ENCODE measurements at places on chromosomes 3 and 15.
A peak's percentile ranks its signal among the peaks of the same experiment; 100 is the strongest.

GRCh38 chr3:124089214-124089613, 97.3 kb upstream of the ROPN1 start:
- DNase-seq = no peak

DNA sequence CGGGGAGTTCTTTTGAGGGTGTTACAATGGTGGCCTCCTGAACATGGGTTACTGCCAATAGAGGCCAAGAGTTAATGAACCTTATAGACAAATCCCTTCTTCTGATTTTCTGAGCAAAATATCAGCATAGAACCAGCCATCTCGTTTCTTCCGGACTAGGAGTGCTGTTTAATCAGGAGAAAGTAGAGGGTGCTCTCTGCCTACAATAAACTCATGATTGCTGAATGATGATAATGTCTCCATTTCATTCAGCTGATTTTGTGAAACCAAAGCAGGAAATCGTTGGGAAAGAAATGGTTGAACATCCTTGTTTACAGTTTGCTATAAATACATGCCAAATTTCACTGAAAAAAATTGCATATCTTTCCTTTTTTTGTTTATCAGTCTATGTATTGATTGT, 142.8 kb upstream of the PLSCR5 start:
- DNase-seq = no peak

DNA sequence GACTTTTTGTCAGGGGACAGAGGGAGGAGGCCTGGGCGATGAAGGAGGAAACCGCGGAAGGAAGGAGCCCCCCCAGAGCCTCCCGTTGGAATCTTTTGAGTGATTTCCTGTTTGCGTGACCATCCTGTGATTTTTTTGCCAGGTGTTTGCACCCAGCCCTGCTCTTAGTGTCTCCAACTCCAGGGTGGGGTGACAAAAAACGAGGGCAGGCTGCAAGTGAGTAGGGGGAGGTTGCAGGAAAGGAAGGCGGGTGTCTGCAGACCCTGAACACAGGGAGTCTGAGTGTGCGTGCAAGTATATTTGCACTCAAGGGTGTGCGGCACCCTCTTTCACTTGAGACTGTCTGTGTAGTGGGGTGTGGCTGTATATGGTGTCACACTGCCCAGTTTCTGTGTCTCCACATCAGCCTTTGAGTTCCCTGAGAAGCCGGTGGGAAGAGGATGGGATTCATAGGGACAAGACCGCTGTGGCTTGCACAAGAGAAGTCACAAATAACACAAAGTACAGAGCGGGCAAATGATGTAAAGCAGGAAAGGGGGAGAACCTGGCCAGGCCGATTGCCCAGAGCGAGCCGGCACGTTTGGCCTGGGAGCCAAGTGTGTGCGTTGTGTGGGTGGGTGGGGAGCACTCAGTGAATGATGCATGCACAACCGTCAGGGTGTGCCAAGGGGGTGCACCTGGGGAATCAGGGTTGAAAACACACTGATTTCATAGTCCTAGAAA, 6.6 kb downstream of the ISLR2 start:
- DNase-seq = no peak

DNA sequence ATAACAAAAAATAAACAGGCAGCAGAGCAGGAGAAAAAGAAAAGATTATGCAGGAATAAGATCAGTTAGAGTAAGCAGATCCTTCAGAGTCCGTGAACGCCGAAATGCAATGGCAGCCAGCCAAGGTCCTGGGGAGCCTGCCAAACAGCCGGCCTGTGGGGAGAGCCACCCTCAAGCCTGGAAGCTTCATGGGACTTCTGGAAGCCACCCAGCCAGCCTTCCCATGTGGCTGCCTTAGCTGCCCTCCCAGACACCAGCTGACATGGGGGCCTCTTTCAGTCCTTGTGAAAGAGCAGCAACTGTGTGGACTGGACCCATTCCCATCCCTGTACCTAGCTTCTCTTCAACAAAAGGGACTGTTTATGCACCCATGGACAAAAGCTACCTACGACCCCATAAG, 64.9 kb upstream of the RAD18 start:
- peak; percentile 76 for DNase-seq

GRCh38 chr15:25345943-25346342, 92.9 kb downstream of the UBE3A start:
- DNase-seq = peak; percentile 23

GRCh38 chr3:13132281-13132680, 59.1 kb upstream of the IQSEC1 start:
- no peak for DNase-seq

DNA sequence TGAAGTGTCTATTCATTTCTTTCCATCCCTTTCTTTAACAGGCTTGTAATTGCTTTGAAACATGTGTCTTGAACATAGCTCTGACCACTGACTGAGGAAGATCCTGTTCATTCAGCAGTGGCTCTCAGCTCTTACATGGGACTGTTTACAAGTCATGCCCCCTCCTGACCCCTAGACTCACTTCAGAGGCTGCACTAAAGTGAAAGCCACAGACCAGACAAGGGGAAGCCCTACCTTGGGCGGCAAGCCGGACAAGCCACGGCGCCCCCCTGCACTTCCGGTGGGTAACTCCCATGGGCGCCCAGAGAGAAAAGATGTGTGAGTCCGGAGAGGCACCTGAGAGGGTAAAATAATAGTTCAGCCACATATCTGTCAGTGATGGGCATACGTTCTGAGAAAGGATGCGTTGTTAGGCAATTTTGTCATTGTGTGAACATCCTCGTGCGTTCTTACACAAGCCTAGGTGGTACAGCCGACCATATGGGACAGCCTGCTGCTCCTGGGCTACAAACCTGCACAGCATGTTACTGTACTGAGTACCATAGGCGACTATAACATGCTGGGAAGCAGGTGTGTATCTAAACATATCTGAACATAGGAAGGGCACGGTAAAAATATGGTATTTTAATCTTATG, 116.2 kb downstream of the CHSY1 start:
- no peak for DNase-seq

- no peak for DNase-seq
These were observed 67.1 kb downstream of the ATP8B4 start for GRCh38 chr15:50051811-50052419.

- DNase-seq = no peak
These were observed 294.9 kb upstream of the NR2F2 start for GRCh38 chr15:96035635-96036034.

GRCh38 chr15:46166750-46167149, 531.9 kb downstream of the SQOR start:
- DNase-seq = no peak

DNA sequence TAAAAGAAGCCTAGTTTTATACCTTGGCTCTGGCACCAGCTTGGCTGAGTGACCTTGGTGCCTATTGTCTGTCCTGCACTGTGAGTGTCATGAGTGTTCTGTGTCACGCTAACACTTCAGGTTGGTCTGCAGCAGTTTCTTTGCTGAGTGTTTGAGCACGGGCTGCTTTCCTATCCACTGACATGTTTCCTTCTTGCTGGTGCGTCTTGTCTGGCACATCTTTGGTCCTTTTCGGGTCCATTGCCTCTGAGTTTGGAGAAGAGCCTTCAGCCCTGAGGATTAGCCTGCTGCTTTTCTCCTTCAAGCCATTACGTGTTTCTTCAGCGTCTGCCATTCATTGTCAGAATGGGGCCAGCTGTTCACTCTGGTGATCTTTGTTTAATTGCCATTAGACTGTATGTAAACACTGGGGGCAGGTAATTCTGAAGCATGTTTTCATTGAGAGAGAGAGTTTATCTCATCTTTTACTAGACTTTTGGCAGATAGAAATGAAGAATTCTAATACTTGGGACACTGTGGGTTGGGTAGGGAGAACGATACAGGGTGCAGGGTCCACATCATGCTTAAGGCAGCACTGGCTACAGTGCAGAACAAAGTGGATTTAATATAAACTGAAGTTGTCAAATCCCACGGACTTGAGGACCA, 55.5 kb downstream of the LRRC28 start:
- no peak for DNase-seq

- DNase-seq = no peak
These were observed 41.7 kb upstream of the ADAMTSL3 start for GRCh38 chr15:83612226-83612625.

- DNase-seq = no peak
These were observed 49.9 kb downstream of the TSC22D2 start for GRCh38 chr3:150458001-150458400.

DNA sequence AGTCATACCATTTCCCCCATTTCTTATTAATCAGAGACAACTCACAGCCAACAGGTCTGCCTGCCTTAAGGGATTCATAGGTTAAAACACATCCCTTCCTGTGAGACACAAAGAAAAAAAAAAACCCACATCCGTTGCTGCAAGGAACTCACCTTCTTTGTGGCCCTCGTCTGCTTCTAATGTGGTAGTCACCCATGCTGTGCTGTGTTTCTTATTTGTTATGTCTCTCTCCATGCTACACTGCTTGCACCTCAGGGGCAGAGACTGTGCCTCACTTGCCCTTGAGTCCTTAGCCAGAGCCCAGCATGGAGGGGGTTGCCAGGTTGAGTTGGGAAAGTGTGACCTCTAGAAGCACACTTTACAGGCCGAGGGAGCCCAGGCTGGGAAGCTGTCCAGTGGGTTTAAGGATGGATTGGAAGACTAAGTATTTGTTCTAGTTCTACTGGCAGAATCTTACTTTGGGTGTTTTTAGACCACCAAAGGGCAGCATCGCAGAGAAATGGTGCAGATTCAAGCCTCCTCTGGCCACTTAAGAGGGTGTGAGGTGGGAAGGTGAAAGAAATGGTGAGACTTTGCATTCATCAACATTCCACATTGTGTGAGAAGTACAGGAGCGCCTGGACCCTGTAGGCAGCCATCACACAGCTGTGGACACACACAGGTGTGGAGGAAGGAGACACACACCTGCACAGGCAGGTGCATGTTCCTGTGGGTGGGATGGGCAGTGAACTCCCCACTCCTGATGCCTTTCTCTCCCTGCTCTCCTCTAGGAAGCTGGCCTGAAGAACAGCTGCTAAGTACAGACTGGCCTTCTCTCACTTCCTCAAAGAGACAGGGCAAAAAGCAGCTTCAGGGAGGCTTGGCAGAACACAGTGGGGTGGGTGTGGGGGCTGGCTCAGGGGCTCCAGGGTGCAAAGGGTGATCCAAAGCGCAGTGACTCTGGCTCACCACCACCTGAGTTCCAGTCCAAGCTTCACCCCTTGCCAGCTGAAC, 48.8 kb downstream of the GLB1 start:
- no peak for DNase-seq

DNA sequence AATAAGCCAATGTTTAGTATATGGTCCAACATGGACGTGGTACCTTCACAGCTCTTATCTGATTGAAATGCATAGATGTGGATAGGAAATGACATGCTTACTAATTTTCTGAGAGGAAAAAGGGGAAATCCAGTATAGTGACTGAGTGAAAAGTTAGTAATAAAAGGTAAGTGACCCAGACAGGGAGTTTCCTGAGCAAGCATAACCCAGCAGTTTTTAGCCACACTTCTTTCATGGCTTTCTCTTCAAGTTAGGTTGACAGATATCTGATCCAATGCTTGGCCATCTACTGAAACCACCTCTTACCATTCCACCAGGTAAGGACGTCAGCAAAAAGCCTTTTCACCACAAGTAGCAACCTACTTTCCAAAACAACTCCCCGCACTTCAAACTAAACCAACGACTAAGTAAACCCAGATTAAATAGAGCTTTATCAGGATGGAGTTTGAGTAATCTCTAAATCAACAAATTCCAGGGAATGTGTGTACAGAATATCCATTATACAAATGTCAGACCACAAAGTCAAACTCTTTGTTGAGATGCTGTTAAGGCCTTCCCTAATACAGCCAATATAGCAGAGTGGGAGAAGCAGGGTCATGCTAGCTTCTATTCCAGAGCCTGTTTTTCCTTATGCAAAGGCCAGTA, 329.7 kb downstream of the RORA start:
- DNase-seq = no peak

GRCh38 chr3:189108735-189109134, 63.0 kb upstream of the TPRG1 start:
- no peak for DNase-seq

- no peak for DNase-seq
These were observed 130.8 kb downstream of the CPNE4 start for GRCh38 chr3:131903988-131904415.

GRCh38 chr3:133479895-133480669, 80.2 kb downstream of the BFSP2 start:
- DNase-seq = no peak

DNA sequence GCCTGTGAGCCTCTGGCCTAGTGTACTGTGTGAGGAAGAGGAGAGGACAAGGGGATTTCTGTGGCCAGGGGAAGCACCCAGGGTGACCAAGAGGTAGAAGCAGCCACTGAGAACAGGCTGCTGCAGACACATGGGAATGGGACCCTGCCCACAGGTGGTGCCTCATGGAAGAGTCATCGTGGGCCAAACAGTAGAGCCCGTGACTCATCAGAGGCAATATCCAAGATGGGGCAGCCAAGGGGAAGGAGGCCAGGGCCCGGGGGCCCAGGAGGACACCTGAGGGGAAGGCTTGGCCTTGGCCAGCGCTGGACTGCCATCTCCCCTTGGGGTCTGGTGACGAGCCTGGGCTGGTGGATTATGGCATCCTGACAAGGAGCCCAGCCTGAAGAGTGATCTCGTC, 275.0 kb upstream of the LYSMD4 start:
- no peak for DNase-seq

GRCh38 chr3:191388823-191389222, 58.5 kb upstream of the UTS2B start:
- no peak for DNase-seq

- no peak for DNase-seq
These were observed 103.8 kb upstream of the UBE2E1 start for GRCh38 chr3:23701716-23702597.

DNA sequence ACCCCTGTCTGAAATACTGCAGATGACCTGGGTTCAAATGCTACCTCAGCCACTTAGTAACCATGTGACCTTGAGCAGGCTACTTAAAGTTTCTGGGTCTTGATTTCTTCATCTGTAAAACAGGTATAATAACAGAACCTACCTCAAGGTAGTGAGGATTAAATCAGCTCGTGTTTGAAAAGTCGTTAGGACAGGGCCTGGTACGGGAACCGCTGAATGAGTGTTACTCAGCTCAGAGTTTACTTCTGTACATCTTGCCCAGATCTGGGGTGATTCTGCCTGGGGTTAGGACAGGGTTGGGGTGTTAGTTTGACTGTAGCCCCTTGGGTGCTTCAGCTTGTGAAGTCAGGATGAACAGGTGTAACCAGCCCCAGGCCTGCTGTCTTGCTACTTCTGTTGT, 1.8 kb downstream of the SEMA4B start:
- no peak for DNase-seq

- peak; percentile 18 for DNase-seq
These were observed 9.5 kb downstream of the GASK1A start for GRCh38 chr3:42988566-42988965.

GRCh38 chr15:60424006-60424405, 26.2 kb upstream of the ANXA2 start:
- no peak for DNase-seq

DNA sequence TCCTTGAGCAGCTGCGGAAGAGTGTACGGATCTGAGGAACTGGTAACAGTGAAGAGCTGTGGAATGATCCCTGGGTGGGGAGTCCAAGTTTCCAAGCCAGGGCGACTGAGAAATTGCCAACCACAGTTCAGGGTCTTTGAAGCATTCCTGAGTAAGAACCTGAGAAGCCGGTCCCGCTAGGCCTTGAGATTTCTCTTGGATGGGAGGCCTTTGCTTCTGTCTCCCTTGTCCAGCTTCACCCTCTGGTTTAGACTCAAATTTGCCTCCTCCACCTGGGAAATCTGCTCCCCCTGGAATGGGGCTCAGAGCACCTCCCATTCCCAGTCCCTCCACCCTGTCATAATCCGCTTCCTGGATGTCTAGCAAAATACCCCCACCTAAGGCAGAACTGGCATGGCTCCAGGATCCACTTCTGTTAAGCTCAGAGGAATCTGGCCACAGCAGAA, 127.7 kb upstream of the DLG1 start:
- DNase-seq = no peak

Data from caudate nucleus (tissue), 63 donors.